Stimulated activated CD4-positive, alpha-beta T cell treated with anti-CD3 and anti-CD28 coated beads, Interleukin-4, amount 100 ng/mL, for 48 hours (primary cell): ENCODE measurements at places on chromosomes 5 and 9.

GRCh38 chr5:90353254-90353653 lies 56.3 kb downstream of the CETN3 start:
- DNase-seq, result no peak

DNA sequence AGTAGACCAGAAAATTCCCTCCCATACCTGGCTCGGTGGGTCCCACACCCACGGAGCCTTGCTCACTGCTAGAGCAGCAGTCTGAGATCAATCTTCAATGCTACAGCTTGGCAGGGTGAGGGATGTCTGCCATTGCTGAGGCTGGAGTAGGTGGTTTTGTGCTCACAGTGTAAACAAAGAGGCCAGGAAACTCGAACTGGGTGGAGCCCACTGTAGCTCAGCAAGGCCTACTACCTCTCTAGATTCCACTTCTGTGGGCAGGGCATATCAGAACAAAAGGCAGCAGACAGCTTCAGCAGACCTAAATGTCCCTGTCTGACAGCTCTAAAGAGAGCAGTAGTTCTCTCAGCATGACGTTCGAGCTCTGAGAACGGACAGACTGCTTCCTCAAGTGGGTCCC lies 5.6 kb upstream of the GZMA start:
- no peak for DNase-seq

DNA sequence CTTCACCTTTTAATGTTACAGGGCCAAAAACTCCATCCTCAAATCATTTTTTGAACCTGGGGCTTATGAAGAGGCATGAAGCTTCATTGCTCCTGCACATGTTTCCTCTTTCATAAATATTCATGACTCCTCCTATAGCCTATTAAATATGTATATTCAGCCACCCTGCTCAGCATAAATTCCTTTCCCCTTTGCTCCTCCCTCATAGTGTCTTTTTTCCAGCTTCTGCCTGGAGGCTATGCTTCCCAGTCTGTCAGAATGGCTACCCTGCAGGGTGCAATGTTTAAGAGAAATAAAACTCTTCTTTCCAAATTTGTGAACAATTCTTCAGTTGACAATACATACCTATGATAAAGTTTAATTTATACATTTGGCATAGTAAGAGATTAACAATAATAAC lies 1082.9 kb upstream of the CDH18 start:
- no peak for DNase-seq

- no peak for DNase-seq
These were observed 102.3 kb downstream of the ENC1 start for GRCh38 chr5:74538206-74538661.

- DNase-seq, result no peak
These were observed 218.8 kb downstream of the PDE4D start for GRCh38 chr5:59674763-59675162.

GRCh38 chr5:132483661-132484390 lies 6.7 kb downstream of the IRF1 start:
- DNase-seq, result no peak

GRCh38 chr5:78514427-78515330 lies 133.9 kb downstream of the LHFPL2 start:
- no peak for DNase-seq

DNA sequence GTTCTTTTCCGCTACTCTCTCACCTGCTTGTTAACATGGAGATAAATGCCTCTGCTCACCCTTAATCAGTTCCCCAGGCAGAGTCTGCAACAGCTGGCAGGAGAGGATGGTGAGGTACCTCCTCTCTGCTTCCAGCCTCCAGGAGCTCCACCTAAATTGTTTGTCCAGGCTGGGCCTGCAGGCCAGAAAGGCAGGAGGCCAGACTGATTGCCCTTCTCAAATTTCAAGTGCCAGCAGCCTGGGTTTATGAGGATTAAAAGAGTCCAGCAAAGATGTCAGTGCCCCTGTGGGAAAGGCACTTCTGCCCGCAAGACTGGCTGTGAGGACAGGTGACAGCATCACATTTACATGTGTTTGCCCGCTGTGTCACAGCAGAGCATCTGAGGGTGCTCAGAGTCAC lies 19.8 kb downstream of the CORO2A start:
- DNase-seq, result no peak

- no peak for DNase-seq
These were observed 127.0 kb upstream of the GDNF start for GRCh38 chr5:37966871-37967270.

- no peak for DNase-seq
These were observed 185.0 kb downstream of the ATPSCKMT start for GRCh38 chr5:10064546-10065195.

- no peak for DNase-seq
These were observed 409.2 kb downstream of the HTR1A start for GRCh38 chr5:63553073-63553472.

- DNase-seq, result no peak
These were observed 136.2 kb downstream of the CFAP90 start for GRCh38 chr5:7714697-7715096.

DNA sequence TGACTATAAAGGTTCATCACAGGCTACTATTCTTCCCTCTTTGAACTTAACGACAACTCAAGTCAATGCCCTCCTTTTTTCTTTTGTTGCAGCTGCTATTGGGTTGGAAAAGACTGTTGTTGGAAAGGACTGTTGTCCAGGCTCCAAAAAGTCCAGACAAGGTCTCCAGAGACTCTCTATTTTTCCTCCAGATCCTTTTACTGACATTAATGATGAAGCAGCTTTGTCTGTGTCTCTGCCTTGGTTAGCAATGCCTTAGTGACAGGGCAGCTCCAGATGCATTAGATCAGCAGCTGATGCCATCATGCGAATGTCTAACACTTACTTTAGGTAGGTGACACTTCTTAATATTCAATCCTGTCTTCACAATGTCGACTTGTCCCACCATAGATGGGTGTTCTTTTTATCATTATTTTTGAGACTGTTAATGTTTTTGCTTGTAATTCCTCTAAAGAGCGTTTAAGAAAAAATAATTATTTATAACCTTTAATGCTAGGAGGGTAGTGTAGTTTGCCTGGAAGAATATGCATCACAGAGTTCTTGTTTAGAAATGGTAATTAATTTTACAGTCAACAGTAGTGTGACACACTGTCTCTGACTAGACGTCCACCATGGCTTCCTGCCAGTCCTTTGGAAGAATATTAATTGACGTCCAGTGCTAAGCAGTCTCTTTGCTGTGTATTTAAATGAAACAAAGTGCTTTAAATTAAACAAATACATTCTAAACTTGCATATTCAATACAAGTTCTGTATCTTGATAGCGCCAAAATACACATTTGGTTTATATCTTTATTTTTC lies 492.2 kb downstream of the NR2F1-AS1 start:
- DNase-seq, result no peak

DNA sequence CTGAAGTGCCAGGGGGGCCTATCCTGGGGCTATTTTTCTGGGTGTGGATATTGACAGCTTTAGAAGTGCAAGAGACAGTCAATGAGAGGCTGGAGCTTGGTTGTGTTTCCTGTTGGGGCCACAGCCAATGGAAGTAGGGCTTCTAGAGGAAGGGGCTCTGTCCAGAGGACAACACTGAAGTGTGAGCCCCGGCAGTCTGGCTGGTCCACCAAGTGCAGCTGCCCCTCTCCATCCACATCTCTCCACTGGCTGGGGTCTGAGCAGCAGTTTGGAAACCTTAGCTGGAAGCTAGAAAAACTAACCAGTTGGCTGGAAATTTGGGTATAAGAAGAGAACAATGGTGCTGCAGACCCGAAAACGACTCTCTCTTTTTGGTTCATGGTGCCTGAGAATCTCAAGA lies 64.3 kb upstream of the PSD2 start:
- DNase-seq, result no peak

DNA sequence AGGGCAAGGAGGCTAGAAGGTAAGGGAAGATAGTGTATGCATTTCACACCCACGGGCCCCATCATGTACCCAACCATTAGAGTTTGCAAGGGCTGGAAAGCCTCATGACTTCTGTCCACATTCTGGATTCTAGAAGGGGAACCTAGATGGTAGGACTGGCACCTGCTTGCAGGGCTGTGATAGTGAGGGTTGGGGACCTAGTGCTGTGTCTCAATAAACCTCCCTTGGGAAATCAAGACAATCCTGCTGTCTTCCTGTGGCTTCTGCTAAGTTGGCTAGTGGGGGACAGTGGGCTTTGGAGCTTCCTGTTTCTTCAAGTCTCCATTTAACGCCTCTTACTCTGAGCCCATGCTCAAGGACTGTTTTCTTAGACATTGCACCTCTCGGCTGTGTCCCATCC lies 43.6 kb upstream of the SYNPO start:
- no peak for DNase-seq

- DNase-seq, result no peak
These were observed 20.8 kb downstream of the SV2C start for GRCh38 chr5:76104027-76104426.

DNA sequence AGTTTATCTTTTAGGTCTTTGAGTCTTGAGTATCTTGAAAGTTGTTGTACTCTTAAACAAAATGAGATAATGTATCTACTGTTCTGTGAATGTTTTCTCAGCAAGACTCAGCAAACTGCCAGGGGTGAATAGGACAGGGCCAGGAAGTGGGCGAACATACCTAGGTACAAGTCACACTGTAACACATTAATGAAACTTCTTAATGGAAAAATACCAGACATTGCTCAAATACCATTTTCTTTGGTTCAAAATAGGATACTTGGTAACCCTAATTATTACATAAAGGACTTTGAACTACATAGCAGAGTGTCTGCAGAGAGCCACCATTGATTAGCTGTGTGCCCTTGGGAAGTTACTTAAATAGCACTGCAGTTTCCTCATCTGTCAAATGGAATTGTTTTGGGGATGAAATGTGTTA lies 197.5 kb downstream of the ARHGEF28 start:
- no peak for DNase-seq

GRCh38 chr9:113501852-113502251 lies 38.3 kb downstream of the RGS3 start:
- DNase-seq, result no peak

DNA sequence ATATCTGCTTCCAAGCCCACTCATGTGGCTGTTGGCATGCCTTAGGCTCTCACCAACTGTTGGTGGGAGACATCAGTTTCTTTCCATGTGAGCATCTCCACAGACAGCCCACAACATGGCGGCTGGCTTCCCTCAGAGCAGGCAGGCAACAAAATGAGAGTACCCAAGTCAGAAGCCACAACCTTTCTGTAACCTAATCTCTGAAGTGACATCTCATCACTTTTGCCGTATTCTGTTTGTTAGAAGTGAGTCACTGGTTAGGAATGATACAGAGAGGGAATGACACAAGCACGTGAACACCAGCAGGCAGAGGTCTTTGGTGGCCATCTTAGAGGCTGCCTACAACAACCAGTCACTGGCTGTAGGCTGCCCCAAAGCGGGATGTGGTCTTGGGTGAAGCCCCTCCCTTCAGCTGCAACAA lies 88.6 kb upstream of the RASGRF2 start:
- DNase-seq, result peak; percentile 35

DNA sequence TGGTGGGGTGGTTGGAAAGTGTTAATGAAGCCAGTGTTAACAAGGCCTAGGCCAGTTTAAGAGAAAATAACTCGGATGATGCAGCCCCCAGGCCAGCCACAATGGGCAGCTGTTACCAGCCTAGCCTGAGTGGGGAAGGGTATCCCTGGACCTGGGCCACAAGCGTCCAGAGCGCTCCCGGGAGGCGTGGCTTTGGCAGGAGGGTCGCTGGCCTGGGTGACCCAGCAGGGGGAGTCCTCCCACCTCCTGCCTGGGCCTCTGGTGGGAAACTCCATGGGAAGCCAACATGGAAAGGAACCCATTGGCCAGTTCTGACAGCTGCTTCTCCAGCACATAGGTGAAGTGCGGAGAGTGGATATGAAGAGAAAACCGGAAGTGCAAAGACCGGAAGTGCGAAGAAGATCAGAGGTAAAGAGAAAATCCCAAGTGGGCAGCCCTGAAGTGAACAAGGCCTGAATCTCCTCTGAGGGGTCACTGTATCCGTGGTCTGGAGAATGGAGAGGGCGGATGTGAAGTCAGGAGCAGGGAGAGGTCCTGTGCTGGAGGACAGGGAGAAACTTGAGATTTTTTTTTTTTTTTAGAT lies 79.0 kb downstream of the ADCY2 start:
- DNase-seq, result no peak

GRCh38 chr5:171152382-171152781 lies 156.7 kb upstream of the TLX3 start:
- DNase-seq, result no peak

DNA sequence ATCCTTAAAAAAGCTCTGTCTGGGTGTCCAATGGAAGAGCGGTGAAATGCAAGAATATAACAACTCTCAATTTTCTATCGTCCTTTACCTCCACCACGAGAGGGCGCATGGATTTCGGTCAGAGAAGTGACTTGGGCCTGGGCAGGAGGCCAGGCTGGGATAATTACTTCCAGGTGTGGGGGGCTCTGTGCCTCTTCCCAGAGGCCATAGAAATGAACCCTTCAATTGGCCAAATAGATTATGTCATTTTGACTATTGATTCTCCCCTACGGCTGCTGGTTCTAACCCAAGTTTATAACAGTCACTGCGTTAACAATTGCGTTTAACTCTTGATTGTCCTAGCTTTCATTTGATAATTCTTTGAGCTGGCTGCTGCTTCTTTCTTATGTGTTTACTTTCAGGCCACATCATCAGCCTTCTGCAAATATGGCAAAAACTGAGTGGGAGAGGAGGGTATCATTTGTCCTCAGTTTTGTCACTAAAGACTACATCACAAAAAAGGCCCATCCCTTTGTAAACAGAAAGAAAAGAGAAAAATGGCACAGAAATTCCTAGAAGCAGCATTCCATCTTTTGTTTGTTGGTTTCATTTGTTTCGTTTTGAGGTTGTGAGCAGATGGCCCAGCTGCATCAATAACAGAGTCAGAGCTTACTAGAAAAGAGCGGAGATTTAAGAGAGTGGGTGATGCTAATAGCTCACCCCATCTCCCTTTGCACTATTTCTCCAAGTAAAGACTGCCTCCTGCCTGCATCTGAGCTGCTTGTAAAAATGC lies 45.4 kb upstream of the ZFR start:
- peak; percentile 66 for DNase-seq

DNA sequence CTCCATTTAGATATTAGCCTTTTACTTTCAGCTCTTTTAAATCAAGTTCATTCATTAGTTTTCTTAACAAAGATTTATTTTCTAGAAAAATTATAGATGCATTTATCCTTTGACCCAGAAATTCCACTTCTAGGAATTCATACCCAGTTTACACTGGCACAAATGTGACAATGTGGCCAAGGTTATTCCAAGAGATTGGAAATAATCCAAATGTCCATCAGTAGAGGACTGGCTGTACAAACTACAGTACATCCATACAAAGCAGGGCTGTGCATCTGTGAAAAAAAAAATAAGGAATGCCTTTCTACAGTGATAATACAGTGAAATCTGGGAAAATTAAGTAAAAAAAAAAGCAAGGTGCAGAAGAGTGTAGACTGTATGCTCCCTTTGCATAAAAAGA lies 149.2 kb downstream of the GABBR2 start:
- no peak for DNase-seq
